Colonic mucosa (tissue), 4 donors: ENCODE measurements at places on chromosomes 5 and 9. TPM values are rescaled to one million over a fixed set of nuclear protein-coding genes. Genes with fewer than 3 reads are reported as not detected.
A peak's percentile ranks its signal among the peaks of the same experiment; 100 is the strongest.

GRCh38 chr9:26706223-26706622 is 186.4 kb downstream of the CAAP1 start:
- DNase-seq: no peak

DNA sequence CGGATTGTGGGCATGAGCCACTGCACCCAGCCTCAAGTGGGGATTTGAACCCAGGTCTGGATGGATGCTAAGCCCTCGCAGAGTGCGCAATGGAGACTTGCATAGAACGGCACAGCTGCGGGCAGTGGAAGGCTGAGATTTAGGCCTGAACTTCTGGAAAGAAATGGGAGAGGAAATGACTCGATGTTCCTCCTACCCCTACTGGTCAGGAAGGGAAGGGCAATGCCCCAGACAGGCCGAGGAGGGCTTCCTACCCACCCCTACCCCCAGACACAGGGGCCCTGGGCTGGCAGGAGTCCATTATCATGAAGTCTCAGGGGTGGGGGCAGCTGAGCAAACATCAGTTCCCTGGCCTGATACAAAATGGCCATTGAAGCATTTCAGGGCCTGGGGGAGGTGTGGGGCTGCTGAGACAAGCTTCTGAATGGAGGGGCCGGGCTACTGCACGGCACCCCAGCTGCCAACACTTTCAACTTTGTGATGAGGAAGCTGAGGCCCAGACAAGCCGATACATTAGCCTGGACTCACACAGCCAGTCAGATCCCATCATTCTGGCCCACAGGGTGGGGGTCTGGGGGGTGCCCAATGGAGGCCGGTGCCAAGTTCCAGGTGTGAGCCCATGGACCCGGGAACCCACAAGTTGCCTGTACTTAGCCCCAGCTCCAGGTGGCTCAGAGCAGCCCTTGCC is 13.5 kb upstream of the WDR38 start:
- no peak for DNase-seq

DNA sequence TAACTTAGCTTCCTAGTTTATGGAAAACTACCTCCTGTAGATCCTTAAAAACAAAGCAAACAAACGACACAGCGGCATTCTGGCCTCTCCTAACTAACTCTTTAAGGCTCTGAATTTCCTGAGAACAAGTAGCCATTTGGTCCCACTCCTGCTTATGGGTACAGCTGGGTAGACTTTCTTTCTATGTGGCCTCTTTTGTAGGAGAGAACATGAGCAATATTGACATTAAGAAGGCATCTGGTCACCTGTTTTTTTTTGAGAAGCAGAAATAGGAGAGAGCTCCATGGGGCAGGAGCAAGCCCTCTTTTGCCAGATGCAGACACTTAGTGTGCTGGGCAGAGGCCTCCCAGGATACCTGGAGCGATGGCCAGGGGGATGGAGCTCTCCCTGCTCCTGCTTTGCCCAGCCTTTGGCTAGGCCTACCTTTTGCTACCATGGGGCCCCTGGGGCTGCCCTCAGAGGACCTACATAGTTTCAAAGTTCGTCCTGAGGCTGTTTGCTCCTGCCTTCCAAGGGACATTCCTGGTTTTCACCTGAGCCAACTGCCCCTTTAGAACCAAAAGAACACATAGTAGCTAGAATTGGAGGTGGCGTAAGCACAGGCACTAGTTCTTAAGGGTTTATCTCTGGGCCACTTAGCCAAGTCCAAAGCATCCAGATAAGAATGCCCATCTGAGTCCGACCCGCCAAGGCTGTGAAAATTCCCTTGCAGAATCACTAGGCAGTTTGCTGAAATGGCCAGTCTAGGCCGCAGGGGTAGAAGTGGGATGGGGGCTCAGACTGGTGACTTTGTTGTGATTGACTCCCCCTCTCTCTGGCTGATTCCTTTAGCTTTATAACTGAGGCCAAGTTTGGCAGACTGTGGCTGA is 2.4 kb upstream of the STC2 start:
- DNase-seq: no peak

- DNase-seq: no peak
These were observed 127.8 kb downstream of the GABBR2 start for GRCh38 chr9:98580956-98581355.

- no peak for DNase-seq
These were observed 6.1 kb upstream of the BARX1 start for GRCh38 chr9:93960971-93961841.

- no peak for DNase-seq
These were observed 13.9 kb downstream of the PALM2AKAP2 start for GRCh38 chr9:109793921-109794320.

DNA sequence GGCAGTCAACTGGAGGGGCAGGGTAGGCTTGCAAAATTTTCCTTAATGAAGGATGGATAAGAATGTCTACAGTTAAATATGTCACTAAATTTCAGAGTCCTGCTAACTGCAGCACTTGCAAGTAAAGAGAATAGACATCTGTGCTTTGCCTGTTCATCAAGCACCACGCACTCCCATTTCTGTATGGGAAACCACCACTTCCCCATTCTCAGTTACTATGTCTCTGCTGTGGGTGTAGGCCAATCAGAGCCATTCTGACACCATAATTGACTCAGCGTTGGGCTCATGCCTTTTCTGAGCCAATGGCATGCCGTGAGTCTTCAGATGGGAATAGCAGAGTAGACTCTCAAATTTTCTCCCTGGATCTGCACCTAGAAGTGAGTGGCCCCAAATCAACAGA is 247.5 kb downstream of the GABRB2 start:
- DNase-seq: no peak

- no peak for DNase-seq
These were observed 88.7 kb upstream of the FAM169A start for GRCh38 chr5:74954919-74955318.

DNA sequence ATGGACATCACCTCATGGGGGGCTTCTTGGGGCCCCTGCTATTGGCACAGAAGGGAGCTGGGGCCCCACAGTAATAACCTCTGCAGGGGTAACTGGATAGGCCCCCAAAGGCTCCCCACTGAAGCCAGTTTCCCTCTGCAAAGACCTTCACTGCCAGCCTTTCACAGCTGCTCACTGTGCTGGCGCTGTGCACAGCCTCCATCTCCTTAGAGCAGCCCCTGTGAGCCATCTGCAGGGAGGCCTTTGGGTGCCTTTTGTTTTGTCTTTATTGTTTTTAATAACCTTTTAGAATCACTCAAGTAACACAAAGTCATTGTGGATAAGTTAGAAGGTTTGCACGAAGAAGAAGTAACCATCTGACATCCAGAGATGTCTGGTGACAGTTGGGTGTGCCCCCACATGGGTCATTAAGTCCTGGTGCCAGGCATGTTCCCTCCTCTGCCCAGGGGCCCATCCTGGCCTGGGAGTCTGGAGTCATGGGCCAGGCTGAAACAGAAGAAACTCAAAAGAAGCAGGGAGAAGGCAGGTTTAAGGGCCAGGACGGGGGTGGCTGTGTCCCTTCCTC is 42.7 kb downstream of the NCS1 start:
- DNase-seq: no peak

DNA sequence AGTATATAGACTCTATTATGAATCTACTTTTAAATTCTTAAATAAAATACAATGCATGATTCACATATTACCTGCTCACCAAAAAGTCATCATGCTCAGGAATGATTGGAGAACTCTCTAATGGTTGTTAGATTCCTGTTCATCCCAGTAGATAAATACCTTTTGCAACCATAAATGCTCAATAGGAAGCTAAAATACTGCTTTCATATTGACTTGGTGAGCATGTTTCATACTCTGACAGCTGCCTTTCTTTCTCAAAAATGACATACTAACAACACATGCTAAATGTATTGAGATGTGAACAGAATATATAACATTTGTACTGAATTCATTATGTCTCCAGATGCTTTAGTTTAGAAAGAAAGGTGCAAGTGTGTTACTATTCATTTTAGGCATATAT is 79.6 kb upstream of the SLCO6A1 start:
- DNase-seq: no peak

DNA sequence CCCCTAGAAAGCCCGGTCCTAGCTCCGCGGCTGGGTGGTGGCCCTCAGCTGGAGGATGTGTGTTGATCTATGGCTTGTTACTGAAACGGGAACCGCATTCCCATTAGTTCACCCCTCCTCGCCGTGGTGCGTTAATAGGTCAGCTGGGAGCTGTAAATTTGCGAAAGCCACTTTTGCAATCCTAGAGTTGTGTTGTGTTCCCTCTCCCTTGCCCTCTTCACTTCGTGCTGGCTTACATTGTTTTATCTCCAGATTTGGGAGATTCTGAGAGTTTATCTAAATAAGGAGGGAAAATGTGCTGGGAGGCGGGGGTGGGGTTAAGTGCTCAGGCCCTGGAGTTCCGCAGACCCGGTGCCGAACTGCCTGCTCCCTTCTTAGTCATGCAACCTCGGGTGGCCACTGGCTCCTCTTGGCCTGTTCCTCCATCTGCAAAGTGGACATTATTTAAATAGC is 62.8 kb downstream of the HMCN2 start:
- DNase-seq: peak; percentile 44

- DNase-seq: no peak
These were observed 48.8 kb downstream of the GRAMD2B start for GRCh38 chr5:126471875-126472537.

DNA sequence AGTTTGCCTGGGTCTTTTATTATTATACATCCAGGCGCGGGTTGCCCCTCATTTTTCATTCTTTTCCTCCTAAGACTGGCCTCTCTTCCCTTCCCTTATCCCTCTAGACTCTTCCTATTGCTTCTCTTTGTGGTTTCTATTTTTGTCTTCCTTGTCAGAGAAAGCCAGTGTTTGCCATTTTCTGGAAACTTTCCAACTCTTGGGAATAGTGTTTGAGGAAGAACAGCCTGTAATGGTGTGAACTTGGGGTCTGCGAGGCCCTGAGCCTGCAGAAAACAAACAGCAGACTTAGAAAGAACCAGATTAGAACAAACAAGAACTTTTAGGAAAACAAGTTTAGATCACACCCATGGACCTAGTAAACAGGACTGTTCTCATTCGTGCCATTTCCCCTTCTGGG is 15.5 kb downstream of the PRKACG start:
- DNase-seq: no peak

DNA sequence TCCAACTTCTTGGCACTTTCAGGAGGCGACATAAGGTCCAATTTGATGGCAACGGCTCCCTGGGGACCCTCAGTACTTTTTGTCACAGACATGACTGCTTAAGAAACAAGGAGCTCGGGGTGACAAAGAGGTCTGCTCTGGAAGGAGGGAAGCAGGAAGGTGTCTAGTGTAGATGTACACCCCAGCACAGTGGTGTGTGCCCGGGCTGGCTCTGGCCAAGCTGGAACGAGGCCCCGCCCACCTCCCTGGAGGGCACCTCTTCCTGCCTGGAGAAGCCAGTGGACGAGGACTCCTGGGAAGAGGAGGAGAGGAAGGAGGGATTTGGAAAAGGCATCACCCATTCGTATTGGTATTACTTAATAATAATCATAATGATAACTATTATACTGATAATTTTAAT is at the start of gene SLC36A2:
Gene SLC36A2, minus strand, starts transcription at position 191 of the 400 bp plus-strand sequence. Its CDS starts 99 bp downstream, at position 92.
- no peak for DNase-seq

DNA sequence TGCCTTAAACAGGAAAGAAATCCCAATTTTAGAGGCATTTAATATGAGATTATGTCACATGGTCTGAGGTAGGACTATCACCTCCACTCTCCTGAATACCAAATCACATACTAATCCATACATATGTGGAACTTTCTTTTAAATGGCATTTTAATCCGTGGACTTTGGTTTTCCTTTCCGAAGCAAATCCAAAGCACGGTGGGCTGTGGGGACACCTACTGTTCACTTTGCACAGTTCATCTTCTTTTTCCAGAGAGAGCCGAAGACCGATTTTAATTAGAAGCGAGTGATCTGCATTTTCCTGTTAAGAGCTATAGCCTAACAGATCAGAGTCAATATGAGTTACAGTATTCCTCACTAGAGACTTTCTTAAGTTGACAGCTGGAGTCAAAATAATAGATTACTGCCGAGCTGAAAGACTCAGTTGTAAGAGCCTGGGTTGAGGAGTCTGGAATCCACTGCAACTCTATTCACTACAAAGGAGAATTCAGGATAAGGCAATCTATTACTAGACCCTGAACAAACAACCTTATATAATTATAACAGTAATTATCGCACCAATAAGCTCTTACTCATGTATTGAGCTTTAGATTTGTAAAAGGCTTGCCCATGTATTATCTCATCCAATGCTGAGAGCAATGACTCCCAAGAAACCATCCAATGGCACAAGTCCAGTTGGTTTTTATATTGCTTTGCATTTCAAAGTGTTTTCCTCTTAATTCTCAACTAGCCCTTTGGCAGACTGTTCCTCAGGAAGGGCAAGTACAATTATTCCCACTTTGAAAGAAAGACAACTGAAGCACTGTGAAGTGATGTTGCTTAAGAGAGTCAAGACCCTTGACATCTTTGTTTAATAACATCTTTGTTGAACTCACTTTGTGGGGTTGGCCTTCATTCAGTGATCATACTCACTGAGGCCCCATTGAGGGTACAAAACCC is 144.7 kb downstream of the TRPM6 start:
- no peak for DNase-seq

DNA sequence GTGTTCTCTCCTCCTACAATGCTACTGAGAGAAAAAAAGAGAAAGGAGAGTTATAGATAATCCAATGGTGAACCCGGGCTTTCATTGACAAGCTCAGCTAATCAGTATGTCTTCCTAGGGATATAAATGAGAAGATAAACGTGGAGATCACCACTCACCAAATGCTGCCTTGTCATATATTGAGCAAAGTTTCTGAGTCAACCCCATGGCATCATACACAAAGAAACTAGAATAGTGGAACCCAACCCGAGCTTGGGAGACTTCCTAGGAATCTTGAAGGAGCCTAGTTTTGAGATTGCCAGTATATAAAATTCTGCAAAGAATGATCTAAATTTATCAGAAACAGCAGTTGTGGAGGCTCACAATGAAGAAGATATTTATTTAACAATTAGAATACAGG is 47.8 kb downstream of the PTPN3 start:
- no peak for DNase-seq

The PRSS3 gene
- total RNA-seq: 191 TPM

The PPP2R2B gene
- 0.93 TPM for total RNA-seq

The FOXD1 gene
- total RNA-seq: 0.17 TPM

The FOXD4L3 gene
- not detected for total RNA-seq

The ZNF484 gene
- total RNA-seq: 4.0 TPM

The OSMR gene
- 14.3 TPM for total RNA-seq

The TMEM252 gene
- not detected for total RNA-seq

The PLPPR1 gene
- total RNA-seq: 0.69 TPM

The PFN3 gene
- total RNA-seq: not detected

The NME5 gene
- not detected for total RNA-seq
